Left hindlimb (tissue), 1 donor: ENCODE measurements at places on chromosomes 13 and 19.

GRCh38 chr19:15701757-15702533 lies 25.9 kb upstream of the OR10H2 start:
- peak; percentile 36 for DNase-seq

- DNase-seq: no peak
Measured at GRCh38 chr19:52196256-52196967, 6.6 kb downstream of the PPP2R1A start.

GRCh38 chr13:46202966-46203365 lies 8.8 kb upstream of the LRRC63 start:
- DNase-seq: no peak

GRCh38 chr19:46404753-46405468 lies 8.5 kb downstream of the CCDC8 start:
- DNase-seq: peak; percentile 82

DNA sequence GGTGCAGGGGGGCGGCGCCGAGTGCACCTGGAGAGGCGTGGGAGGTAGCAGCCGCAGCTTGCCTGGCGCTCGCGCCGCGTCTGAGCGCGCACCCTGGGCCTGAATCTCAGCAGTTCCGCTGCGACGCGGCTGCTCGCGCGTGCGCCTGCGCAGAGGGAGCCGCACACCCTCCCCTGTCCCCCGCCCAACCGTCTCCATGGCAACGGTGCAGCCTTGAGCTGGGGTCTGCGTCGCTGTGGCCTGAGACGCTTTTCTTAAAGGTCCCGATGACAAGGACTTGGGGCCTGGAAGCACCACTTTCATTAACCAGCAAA lies at the start of gene PNMA8B:
TSS of gene PNMA8B (minus strand) at position 82 of the 314 bp plus-strand sequence. CDS start 402 bp downstream, outside the sequence.
- peak; percentile 90 for DNase-seq
